Aorta (tissue), 5 donors: ENCODE measurements at places on chromosomes 1 and 21. TPM values are rescaled to one million over a fixed set of nuclear protein-coding genes. Genes with fewer than 3 reads are reported as not detected.

ALDH9A1 gene
- 28.5 TPM for polyA plus RNA-seq

PTPRC gene
- 1.4 TPM for polyA plus RNA-seq

HSD3B1 gene
- polyA plus RNA-seq, result not detected

ERI3 gene
- 55.2 TPM for polyA plus RNA-seq

NPR1 gene
- polyA plus RNA-seq, result 39.4 TPM

FCRL5 gene
- polyA plus RNA-seq, result 0.38 TPM
